Stimulated activated CD4-positive, alpha-beta T cell treated with anti-CD3 and anti-CD28 coated beads, TNF-alpha, amount 100 ng/mL, for 48 hours (primary cell): ENCODE measurements at places on chromosomes 7 and 10.

GRCh38 chr7:66377045-66377444 lies 171.9 kb downstream of the TPST1 start:
- DNase-seq: no peak

GRCh38 chr7:22723181-22723601 lies 3.8 kb upstream of the IL6 start:
- no peak for DNase-seq

GRCh38 chr10:8130973-8131911 lies 76.8 kb downstream of the GATA3 start:
- DNase-seq: no peak

DNA sequence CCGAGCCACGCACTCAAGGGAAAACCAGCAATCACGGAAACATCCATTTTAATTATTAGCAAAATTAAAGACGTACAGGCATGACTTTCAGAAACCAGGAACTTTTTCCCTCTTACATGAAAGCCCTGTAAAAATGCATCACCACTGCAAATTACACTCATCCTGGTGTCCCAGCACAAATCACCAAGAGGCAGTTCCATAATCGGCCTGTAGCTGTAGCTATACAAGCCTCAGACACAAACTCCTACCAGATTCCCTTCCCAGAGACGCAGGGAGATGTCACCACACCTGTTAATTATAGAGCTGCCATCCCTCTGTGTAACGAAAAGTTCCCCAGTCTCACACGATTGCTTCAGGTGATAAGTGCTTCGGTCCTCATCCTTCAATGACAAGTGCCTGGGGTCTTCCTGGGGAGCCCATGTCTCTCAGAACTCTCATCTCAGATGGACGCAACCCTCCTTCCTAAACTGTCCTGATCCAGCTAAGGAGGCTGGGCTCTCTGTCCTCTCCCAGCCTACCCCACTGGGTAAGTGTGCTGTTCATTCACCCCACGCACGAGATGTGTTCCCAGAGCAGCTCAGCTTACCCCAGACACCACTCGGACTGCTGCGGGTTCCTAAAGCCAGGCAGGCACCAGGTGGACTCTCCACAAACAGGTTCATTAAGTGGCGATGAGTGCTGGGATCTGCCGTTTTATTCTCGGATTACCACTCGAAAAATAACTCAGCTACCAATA lies 5.9 kb downstream of the FGFR2 start:
- DNase-seq: no peak

DNA sequence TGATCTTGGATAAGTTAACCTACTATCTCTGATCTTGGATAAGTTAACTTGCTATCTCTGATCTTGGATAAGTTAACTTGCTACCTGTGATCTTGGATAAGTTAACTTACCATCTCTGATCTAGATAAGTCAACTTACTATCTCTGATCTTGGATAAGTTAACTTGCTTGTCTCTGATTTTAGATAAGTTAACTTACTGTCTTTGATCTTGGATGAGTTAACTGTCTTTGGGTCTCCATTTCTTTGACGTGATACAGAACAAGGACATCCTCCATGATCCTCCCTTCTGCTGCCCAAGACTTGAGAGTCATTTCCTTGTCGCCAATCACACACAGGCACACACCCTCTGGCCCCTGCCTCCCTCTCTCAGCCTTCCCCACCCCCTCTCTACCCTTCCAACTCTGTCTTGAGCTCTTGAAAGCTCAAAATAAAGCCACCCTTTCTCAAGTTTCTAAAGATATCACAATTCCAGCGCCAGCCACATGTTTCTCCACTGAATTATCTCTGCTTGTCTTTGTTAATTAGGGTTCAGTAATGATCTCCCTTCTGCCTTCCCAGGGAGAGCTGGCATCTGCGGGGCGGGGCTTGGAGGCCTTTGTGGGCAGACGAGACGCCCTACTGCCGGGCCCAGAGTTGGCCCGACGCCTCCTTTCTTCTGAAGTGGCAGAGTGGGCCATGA lies 85.1 kb upstream of the GTF2I start:
- DNase-seq: no peak

DNA sequence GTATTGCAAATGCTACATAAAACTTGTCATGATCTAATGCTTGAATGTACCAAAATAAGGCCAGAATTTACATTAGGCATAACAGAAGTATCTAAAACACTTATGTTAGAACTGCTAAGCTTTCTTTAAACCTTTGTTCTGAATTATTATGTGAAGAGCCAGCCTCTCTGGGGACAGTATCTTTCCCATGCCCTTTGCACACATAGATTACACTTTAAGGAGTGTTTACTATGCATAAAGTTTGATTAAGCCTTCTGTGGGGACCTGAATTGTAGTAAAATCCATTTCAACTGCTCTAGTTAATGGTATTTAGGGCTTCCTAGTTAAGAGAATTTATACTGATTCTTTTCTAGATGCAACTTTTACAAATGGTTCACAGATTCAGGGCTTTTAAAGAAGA lies 444.7 kb downstream of the IPMK start:
- DNase-seq: no peak
